ENCODE measurements at places on chromosomes 2 and 18. TPM values are rescaled to one million over a fixed set of nuclear protein-coding genes. Genes with fewer than 3 reads are reported as not detected.

The ABCG5 gene
- under 0.01 TPM for total RNA-seq

The KLHL41 gene
- 1.1 TPM for total RNA-seq

The OR6B3 gene
- not detected for total RNA-seq

The POMC gene
- 1.3 TPM for total RNA-seq

The SULT1C2 gene
- not detected for total RNA-seq

The CYTIP gene
- total RNA-seq: 2.4 TPM

The FMNL2 gene
- total RNA-seq: 8.7 TPM

All from aortic smooth muscle cell (primary cell).